ENCODE measurements at places on chromosomes 5 and 9.

DNA sequence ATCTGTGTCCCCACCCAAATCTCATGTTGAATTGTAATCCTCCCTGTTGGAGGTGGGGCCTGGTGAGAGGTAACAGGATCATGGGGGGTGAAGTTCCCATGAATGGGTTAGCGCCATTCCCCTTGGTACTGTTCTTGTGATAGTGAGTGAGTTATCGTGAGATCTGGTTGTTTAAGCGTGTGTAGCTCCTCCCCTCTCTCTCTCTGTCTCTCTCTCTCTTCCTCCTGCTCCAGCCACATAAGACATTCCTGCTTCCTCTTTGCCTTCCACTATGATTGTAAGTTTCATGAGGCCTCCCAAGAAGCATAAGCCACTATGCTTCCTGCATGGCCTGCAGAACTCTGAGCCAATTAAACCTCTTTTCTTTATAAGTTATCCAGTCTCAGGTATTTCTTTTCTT is 28.8 kb downstream of the C5orf15 start:
- DNase-seq: no peak

DNA sequence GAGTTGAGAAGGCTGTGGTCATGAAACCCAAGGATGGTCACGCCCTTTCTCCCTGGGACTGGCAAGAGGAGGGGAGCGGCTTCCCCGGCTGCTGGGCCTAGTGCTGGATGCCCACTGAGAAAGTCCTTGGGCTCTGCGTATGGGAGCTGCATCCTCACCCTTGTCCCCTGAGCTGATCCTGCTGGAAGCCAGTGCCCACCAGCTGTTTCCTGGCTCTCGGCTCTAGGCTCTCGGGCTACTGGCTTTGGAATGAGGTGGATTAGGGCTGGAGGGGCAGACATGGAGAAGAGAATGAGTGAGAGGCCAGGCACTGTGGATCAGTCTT is 149.3 kb upstream of the PPP1R26 start:
- no peak for DNase-seq

- peak; percentile 78 for DNase-seq
Observed at GRCh38 chr9:94157050-94157801, 73.0 kb downstream of the PTPDC1 start.

DNA sequence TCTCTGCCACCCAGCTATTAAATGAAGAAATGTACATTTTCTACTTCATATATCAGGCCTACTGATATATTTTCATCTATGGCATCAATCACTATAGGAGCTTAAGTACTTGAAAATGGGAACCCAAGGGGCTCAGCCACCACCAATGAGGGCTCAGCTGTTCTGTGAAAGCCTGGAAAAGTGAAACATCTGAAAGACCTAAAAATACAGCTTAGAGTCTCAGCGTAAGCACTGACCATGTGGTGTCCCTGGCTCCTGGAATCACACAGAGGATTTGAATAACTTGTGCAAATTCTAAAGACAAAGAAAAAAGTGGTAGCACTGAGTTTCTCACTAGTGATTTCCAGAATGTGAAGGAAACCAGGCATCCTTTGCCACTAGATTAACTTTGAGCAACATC is 64.5 kb downstream of the PTPRD start:
- no peak for DNase-seq

- no peak for DNase-seq
Observed at GRCh38 chr9:133932633-133933032, 59.5 kb downstream of the VAV2 start.

DNA sequence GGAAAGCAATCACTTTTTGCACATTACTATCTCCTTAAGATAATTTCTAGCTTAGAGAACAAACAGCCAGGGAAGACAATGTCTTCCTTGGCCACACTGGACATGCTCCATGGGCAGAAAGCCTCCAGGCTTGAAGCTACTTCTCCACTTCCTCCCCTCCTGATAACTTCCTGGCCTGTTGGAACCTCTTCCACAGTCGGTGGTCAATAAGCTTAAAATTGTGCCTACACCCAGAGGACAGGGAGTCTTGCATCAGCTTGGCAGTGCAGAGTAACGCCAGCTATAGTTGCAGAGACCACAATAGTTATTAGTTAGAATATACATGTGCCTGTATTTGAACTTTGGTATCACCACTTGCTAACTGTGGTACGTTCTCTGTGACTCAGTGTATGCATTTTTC is 58.1 kb upstream of the ABCA1 start:
- DNase-seq: no peak

DNA sequence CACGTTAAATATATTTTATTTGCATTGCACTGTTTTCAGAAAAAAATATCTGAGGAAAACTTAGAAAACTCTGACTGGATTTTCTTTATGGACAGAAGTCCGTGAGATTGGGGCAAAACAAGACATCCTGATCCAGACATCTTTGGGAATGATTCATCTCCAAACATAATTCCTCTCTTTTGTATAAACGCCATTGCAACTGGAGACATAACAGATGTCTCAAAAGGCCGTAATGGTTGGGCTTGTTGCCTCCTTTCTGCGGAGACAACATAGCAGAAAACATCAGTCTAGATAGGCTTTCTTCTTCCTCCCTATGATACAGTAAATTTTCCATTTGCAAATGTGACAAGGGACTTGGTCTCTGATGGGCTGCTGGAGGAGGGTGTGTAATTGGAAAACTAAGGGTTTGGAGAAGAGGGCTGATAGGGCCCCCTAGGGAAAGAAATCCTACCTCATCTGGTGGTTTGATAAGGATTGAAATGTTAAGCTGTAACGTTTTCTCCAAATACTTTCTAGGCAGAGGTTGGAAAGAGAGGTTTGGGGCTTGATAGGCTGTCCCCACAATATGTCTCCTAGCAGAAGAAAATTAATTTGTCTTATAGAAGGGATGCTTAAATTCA is 631.5 kb upstream of the ST8SIA4 start:
- no peak for DNase-seq

- DNase-seq: no peak
Observed at GRCh38 chr5:115583474-115583873, 18.8 kb downstream of the TICAM2 start.

DNA sequence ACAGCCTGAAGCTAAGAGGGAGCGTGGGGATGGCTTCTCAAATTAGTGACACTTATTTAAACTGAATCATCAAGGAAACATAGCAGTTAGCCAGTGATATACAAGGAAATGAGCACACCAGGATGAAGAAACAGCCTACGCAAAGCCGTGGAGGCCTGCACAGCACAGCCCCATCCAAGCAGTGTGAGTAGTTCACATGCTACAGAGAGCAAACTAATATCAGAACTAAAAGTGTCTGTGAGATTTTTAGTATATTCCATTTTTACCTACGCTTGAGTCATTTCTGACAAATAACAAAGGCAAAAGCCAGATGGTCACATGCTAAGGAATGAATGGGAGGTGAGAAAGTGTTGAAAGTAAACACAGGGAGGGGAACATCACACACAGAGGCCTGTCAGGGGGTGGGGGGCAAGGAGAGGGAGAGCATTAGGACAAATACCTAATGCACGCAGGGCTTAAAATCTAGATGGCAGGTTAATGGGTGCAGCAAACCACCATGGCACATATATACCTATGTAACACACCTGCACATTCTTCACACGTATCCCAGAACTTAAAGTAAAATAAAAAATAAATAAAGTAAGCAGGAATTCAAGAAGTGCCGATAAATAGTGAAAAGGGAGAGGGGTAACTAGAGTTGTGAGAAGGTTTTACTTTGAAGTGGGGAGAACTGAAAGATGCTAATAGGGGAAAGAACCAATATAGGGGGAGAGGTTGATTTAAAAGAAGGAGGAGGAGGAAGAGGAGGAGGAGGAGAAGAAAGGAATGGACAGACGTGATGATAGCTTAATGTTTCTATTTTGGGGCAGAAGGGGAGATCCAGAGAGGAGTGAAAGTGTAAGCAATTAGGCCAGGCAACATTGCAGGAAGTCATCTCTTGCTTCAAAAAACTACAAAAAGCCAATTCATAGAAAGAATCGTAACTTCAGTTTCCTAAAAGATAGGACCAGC is 100.9 kb upstream of the PTGER4 start:
- no peak for DNase-seq

- DNase-seq: peak; percentile 4
Observed at GRCh38 chr5:110807169-110807568, 68.4 kb downstream of the SLC25A46 start.

GRCh38 chr9:78238046-78239038 is 2.5 kb downstream of the CEP78 start:
- no peak for DNase-seq

GRCh38 chr9:18798106-18798505 is 234.9 kb downstream of the SAXO1 start:
- DNase-seq: no peak

- DNase-seq: no peak
Observed at GRCh38 chr5:91397791-91398190, 14.7 kb upstream of the ARRDC3 start.

DNA sequence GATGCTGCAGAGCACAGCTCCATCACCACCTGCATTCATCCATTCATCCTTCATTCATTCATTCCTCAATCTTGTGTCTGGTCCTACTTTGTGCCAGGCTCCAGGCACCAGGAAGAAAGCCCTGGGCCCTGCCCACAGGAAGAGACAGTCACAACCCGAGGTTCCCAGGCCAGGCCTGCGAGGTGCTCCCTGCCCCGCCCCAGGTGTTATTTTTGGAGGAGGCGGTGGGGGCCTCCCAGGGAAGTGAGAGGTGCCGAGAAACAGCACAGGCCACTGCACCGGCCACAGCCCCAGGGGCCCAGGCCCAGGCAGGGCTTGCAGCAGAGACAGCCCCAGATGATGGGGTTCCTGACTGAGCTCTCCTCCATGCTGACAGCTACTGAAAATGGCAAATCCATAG is 33.4 kb downstream of the VAV2 start:
- DNase-seq: no peak

DNA sequence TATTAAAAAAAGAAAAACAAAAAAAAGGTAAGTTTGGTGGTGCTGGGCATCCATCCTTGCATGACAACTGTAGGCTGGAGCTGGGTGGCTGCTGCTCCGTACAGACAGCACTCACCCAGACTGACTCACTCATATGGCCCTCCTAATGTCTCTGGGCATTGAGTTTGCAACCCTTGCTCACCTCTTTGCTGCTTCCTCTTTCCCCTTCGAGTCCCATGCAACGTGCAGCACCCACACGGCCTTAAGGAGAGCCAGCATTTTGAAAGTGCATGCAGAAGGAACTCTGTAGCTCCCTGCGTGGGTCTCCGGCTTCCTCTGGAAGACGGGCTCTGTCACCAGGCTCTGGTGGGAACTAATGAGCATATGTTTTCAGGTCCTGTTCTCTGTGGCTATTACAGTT is 60.5 kb upstream of the ENTREP1 start:
- peak; percentile 10 for DNase-seq

DNA sequence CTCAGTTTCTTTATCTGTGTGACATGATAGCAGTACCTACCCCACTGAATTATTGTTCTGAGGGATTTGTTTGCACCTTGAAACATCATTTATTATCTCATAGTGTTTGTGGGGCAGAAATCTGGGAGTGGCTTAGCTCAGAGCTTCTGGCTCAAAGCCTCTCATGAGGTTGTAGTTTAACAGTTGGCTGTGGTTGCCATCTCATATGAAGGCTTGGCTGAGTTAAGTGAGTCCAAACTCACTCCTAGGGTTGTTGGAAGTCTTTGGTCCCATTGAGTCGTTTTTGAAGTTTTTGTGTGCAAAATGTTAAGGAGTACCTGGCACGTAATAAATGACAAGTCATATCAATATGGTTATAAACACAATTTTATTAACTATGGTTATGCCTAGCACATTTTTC is 3.6 kb upstream of the JAKMIP2 start:
- no peak for DNase-seq

GRCh38 chr9:87567571-87567970 is 69.9 kb downstream of the DAPK1 start:
- no peak for DNase-seq

DNA sequence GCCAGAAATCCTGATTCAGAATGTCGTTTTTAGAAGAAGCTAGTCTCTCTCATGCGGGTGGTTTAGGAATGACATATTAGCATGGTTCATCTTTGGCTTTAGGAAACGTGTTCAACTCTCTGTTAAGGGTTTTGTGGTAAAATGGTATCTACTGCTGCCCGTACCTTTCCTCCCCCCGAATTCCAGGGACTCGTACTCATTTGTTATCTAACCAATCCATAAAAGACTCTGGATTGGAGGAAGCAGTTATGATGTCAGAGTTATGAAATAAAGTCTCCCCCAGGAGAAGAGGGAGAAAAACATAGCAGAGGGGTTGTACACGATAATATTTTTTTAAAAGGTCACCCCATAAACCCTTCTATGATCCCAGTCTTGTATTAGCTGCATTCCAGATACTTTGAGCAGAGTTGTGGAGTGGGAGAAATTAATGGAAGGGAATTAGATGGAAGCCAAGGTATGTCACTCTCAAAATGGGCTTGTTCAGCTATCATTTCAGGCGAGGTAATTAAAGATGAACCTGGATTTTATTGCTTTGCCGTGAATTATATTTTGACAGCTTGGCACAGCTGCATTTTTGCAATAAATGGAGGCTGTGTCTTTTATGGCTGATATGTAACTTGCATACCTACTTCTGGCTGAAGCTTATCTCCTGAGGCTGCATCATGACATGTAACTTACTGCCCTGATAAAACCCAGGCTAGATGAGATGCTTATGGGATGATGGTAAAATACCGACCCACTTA is 31.3 kb downstream of the RAI14 start:
- DNase-seq: no peak

DNA sequence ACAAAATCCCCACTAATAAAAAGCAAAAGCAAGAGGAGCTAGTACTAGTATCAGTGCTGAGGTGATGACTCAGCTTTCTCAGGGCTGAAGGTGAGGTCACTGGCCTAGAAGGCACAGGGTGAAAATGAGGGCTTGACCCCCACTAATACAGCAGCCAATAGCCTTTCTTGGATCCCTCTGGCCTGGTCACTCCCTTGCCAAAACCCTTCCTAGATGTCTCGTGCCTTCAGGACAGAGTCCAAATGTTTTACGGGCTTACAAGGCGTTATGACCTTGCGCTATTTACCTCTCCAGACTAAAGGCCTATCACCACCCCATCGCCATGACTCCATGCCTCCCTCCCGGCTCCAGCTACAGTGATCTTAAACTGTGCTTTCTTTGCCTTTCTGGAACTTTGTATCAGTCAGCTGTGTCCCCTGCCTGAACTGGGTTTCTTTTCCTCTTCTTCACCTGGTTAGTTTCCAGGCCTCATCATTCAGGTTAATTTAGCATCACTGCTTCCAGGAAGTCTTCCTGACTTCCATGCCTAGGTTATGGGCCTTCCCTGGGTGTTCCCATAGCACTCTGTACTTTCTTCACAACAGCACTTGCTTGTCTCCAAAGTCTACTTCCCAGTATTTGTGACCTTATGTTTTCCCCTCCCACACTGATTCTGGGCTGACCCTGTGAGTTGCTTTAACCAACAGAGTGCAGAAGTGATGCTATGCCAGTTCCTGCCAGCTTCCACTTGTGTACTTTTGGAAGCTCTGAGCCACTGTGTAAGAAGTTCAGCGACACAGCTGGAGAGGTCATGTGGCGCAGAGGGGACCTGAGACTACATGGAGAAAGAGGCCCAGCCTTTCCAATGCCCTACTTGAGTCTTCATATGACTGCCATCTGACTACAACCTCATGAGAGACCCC is 4.2 kb upstream of the DELE1 start:
- no peak for DNase-seq

- no peak for DNase-seq
Observed at GRCh38 chr5:314676-315487, 6.6 kb upstream of the AHRR start.
